Stimulated activated CD4-positive, alpha-beta T cell treated with anti-CD3 and anti-CD28 coated beads, TNF-alpha, amount 100 ng/mL, for 1 hour (primary cell): ENCODE measurements at places on chromosomes 6 and 20.

DNA sequence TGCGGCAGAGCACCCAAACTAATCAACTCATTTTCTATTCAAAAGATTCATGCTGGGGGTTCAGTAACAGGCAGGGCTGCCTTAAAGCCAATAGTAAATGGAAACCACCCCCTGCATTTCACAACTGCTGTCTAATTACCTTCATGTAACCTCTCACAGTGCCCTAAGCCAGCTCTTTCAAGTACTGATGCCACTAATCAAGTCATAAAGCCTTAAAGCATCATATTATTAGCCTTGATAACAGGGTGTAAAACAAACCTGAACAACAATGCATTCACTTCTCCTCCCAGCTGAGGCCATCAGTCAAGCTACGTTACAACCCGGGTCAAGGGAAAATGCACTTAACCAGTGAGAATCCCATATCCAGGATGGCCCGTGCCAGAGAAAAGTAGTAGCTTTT is 33.0 kb downstream of the TRERF1 start:
- no peak for DNase-seq

- DNase-seq, result no peak
These were observed 23.7 kb upstream of the RBPJL start for GRCh38 chr20:45282700-45283550.

- peak; percentile 74 for DNase-seq
These were observed at the start of gene PPDPF for GRCh38 chr20:63520504-63520933. TSS of gene PPDPF (plus strand) at chr20:63520765. CDS start at chr20:63521309, 544 bp downstream.

DNA sequence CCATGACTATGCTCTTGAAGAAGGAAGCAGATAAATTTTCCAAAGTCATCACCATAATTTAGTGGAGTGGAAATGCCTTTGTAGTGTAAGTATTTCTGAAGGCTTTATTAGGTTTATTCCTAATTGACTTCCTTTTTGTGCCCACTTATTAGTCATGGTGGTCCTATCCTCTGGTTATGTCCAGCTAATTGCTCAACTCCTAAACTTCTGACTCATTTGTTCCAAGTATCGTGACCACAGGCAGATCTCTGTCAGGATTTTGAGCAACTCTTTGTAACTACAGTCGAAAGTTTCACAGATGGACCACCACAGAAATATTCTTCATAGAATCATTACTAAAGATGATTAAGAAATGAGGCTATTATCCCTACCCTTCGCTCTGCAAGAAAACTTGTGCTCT is 315.6 kb upstream of the PTCHD4 start:
- no peak for DNase-seq

DNA sequence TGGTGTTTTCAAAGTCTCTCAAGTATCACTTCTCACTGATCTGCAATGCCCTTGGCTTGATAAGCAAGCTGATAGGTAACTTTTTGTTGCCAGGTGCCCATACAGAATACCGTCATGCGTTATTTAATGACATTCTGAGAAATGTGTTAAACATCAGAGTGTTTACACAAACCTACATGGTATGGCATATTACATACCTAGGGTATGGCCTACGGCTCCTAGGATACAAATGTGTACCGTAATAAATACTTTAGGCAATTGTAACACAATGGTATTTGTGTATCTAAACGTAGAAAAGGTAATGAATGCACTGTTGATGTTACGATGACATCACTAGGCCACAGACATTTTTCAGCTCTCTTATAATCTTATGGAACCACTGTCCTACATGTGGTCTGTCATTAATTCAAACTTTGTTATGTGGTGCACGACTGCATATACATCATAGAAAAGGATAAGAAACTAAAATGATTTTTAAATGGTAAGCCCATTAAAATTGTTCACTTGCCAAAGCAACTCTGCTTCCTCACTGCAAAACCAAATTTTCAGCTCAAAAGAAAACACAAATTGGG is 35.7 kb downstream of the CSNK2A1 start:
- DNase-seq, result no peak

- no peak for DNase-seq
These were observed 1.1 kb upstream of the JPH2 start for GRCh38 chr20:44187772-44188709.

DNA sequence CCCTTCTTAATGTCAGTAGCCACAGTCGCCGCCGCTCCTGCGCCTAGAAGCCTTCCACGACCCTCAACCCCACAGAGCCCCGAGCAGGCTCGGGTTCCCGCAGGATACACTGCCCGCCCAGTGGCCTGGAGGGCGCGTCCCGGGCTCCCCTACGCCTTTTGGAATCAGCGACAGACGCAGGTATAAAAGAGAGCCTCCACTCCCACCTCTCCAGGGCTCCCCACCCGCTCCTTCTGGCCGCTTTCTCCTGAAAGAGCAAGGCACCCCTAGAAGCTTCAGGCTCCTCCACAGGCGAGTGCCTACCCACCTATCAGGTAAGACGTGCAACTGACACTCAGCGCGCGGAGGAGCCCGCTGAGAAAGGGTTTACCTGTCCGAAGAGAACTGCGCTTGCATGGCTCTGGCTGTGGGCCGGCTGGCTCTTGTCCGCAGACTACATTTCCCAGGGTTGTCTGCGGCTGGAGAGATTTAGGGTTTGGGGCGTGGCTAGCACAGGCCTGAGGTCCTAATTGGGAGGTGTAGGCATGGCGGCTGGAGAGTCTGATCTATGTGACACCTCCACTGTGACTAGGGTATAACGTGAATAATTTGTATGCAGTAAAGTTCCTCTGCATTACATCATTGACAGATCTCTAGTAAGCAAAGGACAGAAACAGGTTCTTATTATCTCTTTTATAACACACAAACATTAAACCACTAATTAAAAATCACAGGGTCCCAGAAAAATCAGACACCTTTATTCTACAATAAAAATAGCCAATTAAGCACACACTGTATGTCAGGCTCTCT is 13.5 kb upstream of the ZNF391 start:
- DNase-seq, result peak; percentile 21

DNA sequence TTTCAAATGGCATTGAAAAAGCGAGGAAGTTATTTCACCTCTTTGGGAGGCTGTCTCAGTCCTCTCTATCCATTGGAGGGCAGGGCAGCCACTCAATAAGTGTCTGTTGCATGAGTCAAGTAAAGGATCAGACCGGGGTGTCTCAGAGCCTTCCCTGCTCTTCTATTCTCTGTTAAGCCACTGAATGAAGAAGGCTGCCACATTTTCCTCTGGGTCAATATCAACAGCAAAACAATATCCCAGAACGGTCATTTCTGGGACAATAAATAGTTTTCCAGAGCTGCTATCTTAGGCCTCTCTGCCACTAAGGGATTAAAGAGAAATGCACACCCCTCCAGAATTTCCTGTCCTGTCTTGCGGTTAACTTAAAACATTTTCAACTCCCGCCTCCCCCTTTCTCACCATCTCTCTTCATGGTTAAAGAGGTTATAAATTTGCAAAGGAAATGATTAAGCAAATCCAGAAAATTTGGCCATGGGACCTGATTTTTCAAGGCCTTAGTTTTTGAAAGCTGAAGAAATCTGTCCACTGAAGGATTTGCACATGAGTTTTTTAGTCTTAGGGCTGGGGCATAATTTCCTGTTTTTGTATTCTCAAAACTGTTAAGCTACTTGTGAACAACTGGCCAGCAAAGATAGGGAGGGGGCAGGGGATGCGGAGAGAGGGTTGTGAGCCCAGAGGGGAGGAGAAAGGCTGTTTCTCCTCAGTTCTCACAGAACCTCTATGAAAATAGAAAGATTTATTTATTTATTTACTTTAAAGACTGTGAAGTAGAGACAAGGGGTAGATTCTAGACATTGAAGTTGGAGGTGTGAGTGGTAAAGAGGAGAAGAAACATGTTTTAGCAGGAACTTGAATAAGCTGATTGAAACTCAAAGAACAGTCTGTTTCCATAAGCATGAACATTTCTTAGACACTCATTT is 135.7 kb downstream of the BCAS1 start:
- no peak for DNase-seq

DNA sequence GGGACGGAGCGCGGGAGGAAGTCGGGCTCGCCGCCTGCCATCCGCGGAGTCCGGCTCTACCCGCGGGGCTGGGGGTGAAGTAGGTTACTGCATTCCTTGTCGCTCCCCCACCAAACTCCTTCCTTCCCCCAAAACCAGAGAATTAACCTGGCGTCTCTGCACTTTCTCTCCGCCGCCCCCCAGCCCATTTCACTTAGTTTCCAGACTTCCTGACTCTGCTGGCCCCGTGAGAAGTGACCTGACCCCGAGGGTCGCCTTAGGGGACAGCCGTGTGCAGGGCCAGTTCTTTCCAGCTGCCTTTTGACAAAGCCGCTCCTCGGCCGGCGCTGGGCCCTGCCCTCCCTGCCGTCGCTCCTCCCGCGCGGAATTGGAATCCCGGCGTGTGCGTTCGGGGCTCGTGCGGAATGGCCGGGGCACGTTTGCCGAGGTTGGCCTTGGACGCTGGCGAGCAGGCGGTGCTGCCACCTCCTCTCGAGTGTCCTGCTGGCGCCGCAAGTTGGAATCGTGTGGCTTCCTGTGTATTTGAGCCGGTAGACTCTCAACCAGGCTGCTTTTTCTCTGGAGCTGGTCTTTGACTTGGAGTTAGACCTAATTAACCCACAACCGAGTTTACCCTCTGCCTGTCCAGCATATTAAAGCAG is 650 bp downstream of the DCBLD1 start:
- no peak for DNase-seq

DNA sequence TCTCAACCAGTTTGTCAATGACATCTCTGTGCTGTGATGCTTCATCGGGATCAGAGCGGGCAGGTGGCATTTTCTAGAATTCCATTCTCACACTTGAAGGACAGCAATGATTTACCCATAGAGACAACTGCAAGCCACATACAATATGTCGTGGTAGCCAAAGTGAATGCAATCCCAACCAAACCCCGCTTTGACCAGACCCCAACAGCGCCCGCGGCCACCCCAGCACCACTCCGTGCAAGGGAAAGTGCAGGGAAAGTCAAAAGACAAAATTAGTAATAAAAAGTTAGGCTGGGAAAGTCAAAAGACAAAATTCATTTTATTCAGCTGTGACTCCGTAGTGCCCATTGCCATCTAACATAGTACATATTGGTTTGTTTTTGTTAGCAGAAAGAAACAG is 88.8 kb upstream of the EYA2 start:
- no peak for DNase-seq

GRCh38 chr20:56428881-56429280 is 16.8 kb downstream of the CASS4 start:
- DNase-seq, result no peak

GRCh38 chr6:3808199-3808598 is 41.0 kb upstream of the FAM50B start:
- DNase-seq, result no peak

- DNase-seq, result no peak
These were observed 10.2 kb downstream of the RPRD1B start for GRCh38 chr20:38043512-38044300.

- peak; percentile 44 for DNase-seq
These were observed 37.5 kb downstream of the NOX3 start for GRCh38 chr6:155418017-155418761.

DNA sequence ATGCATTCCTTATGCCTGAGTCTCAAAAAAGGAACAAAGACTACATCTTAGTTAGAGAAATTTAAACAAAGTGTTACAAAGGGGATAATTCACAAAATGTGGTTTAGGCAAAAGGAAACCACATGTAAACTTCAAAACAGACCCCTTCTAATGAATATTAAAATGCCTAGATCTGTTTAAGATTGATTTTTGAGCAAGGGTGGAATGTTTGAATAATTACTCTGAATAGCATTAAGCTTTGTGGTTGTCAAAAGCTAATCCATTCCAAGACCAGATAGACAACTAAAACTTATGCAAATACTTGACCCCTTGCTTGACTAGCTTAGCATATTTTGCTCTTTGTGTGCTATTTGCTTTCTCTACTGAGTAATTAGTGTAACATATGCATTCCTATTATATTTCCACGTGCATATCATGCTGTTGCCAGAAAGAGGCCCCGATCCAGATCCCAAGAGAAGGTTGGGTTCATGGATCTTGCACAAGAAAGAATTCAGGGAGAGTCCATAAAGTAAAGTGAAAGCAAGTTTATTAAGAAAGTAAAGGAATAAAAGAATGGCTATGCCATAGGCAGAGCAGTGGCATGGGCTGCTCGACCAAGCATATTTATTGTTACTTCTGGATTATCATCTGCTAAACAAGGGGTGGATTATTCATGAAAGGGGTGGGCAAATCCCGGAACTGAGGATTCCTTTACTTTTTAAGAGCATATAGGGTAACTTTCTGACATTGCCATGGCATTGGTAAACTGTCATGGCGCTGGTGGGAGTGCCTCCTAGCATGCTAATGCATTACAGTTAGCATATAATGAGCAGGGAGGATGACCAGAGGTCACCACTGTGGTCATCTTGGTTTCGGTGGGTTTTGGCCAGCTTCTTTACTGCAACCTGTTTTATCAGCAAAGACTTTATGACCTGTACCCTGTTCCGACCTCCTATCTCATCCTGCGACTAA is 1193.4 kb upstream of the EYS start:
- no peak for DNase-seq

DNA sequence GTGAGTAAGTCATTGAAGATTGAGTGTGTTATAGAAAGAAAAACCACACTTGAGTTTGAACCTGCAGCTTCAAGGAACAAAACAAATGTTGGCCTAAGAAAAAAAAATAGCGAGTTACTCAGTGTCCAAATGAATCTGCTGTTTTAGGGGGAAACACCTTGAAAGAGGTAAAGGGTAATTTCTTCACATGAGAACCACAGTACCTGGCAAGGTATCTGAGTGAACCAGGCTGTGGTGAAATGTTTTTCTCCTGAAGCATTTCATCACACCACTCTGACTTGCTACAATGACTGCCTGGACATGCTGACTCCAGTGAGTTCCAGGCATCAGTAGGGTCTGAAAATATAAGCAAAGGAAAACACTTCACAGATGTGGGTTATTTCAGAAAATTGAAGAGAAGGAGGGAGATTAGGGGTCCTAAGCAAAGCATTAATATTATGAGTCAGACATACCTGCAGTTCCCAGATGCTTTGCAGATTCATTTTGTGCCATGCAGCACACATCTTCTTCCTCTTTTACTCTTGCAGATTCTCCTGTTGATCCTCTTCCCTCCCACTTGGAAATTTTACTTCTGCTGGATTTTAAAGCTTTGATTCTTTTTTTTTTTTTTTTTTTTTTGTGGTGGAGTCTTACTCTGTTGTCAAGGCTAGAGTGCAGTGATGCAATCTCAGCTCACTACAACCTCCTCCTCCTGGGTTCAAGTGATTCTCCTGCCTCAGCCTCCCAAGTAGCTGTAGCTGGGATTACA is 206.2 kb upstream of the SGK1 start:
- no peak for DNase-seq

- DNase-seq, result no peak
These were observed 150.7 kb upstream of the MLN start for GRCh38 chr6:33954453-33954852.

GRCh38 chr20:3541887-3542721 is 71.3 kb downstream of the ATRN start:
- no peak for DNase-seq

DNA sequence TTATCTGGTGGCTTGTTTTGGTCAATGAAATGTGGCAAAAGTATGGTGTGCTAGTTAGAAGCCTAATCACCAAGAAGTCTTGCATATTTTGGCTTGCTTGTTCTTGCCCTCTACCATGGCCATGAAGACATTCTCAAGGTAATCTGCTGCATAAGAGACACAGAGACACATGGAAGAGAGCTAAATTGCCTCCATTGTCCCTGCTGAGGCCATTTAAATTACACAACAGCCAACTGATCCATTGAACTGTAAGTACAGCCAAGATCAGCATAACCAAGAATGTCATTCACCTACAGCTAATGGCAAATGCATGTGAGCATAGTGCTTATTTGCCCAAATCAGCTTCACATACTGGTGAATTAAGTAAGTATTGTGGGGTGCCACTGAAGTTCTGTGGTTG is 603.8 kb downstream of the FRK start:
- no peak for DNase-seq

- DNase-seq, result no peak
These were observed 20.8 kb downstream of the TOP1 start for GRCh38 chr20:41049451-41049850.

- DNase-seq, result no peak
These were observed 579.0 kb upstream of the BTBD3 start for GRCh38 chr20:11338496-11339306.
